ENCODE measurements at places on chromosomes 3 and 15. TPM values are rescaled to one million over a fixed set of nuclear protein-coding genes. Genes with fewer than 3 reads are reported as not detected.

Gene CHRNA3
- total RNA-seq = 3.5 TPM

Gene ZDHHC3
- total RNA-seq = 63.7 TPM

Gene CD47
- 12.3 TPM for total RNA-seq

Gene COPG1
- total RNA-seq = 190 TPM

- no peaks in the 10 kb centered on the region for H3K4me1 ChIP-seq
- H3K36me3 ChIP-seq = peaks cover 40% of the 10 kb centered on the region
- no peak for DNase-seq
- peak overlapping the region; percentile 90 for H3K27ac ChIP-seq
- H3K27me3 ChIP-seq = no peaks in the 10 kb centered on the region
- H3K4me3 ChIP-seq = no peak overlapping the region
Observed at GRCh38 chr3:14451844-14452739, 49.7 kb downstream of the SLC6A6 start.

GRCh38 chr15:36356978-36357601, 222.3 kb upstream of the CDIN1 start:
- no peaks in the 10 kb centered on the region for H3K36me3 ChIP-seq
- H3K4me3 ChIP-seq = no peak overlapping the region
- peaks cover 12% of the 10 kb centered on the region for H3K4me1 ChIP-seq
- DNase-seq = no peak
- no peaks in the 10 kb centered on the region for H3K27me3 ChIP-seq
- H3K27ac ChIP-seq = no peak overlapping the region

DNA sequence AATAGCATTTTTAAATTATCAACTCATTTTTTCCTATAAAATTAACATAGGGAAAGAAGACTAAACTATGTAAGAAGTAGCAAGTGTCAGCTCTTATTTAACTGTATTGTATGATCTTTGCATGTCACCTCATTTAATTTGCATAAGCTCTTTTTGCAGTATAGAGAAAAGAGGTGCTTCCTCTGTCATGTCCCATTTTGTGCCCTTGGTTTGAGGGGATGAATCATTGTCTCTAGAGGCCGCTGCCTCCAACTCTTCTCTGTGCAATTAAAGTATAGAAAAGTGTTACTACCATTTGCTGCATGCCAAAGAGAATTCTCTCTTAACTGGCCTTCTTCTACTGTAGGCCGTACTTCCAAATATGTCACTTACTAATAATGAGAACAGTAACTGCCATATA, 93.4 kb downstream of the LRRC28 start:
- H3K27ac ChIP-seq = no peak overlapping the region
- H3K36me3 ChIP-seq = no peaks in the 10 kb centered on the region
- no peaks in the 10 kb centered on the region for H3K27me3 ChIP-seq
- DNase-seq = no peak
- H3K4me1 ChIP-seq = no peaks in the 10 kb centered on the region

GRCh38 chr3:189561256-189561655, 69.9 kb upstream of the TP63 start:
- DNase-seq = no peak
- H3K4me1 ChIP-seq = no peaks in the 10 kb centered on the region
- H3K4me3 ChIP-seq = no peak overlapping the region
- no peak overlapping the region for H3K27ac ChIP-seq

DNA sequence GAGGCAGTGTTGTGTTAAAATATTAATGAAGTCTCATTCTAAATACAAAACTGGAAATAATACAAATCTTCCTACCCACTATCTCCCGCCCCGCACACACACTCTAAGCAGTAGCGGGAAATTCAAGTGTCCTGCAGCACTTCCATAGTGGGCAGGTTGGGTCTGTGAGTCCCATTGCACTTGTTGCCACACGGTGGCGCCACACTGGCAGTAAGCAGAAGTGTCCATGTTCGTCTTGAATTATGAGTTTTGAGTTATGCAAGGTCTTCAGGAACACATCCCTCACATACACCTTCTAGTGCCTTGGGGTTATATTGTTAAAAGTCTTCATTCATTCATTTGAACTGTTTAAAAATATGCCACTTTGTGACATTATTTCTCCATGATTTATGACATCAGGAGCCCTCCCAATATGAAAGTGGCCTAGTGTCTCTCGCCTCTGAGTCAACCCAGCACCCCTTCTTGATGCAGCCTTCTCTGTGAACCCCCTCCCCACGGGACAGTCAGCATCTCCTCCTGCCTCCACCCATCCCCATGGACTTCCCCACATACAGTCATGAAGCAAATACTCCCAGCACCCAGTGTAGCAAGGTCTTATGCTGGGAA, 17.6 kb upstream of the CCDC174 start:
- no peaks in the 10 kb centered on the region for H3K36me3 ChIP-seq
- H3K27ac ChIP-seq = no peak overlapping the region
- peaks cover 6% of the 10 kb centered on the region for H3K4me1 ChIP-seq
- peaks cover 26% of the 10 kb centered on the region for H3K27me3 ChIP-seq
- no peak overlapping the region for H3K4me3 ChIP-seq

- H3K4me1 ChIP-seq = no peaks in the 10 kb centered on the region
- no peaks in the 10 kb centered on the region for H3K36me3 ChIP-seq
- H3K27me3 ChIP-seq = no peaks in the 10 kb centered on the region
- DNase-seq = no peak
Observed at GRCh38 chr15:66985653-66986052, 79.7 kb upstream of the SMAD3 start.

- no peaks in the 10 kb centered on the region for H3K4me1 ChIP-seq
- H3K27ac ChIP-seq = no peak overlapping the region
- H3K4me3 ChIP-seq = no peak overlapping the region
Observed at GRCh38 chr15:82165948-82166376, 96.6 kb downstream of the EFL1 start.

DNA sequence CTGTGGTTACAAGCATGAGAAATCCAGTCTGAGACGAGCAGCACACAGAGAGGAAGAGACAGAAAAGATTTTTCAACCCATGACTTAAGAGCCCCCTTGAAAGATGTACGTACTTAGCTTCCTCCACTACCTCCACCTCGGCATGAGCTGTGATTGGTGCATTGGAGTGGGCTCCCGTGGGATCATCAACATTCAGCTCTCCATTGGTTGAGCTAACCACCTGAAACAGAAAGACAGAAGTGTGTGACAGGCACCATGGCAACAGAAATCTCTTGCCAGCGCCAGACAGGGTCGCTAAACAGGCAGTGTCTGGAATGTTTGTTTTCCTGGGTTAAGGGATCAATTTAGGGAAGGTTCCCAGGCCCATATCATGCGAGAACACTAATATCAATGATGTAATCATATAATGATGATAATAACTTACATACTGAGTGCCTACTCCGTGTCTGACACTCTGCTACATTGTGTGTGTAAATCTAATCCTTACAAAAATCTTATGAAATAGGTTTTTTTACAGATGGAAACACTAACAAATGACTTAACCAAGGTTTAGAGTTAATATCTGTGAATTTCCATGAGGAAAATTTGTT, 17.5 kb upstream of the PPIB start:
- peak; percentile 71 for DNase-seq
- peak overlapping the region; percentile 27 for H3K27ac ChIP-seq
- no peaks in the 10 kb centered on the region for H3K4me1 ChIP-seq
- H3K4me3 ChIP-seq = no peak overlapping the region
- no peaks in the 10 kb centered on the region for H3K27me3 ChIP-seq

GRCh38 chr15:38130740-38131498, 121.7 kb upstream of the SPRED1 start:
- peaks cover 9% of the 10 kb centered on the region for H3K4me1 ChIP-seq
- no peak overlapping the region for H3K27ac ChIP-seq
- peak; percentile 64 for DNase-seq
- H3K27me3 ChIP-seq = no peaks in the 10 kb centered on the region
- no peak overlapping the region for H3K4me3 ChIP-seq
- no peaks in the 10 kb centered on the region for H3K36me3 ChIP-seq
